ENCODE measurements at places on chromosomes 12 and 14. TPM values are rescaled to one million over a fixed set of nuclear protein-coding genes. Genes with fewer than 3 reads are reported as not detected.

DNA sequence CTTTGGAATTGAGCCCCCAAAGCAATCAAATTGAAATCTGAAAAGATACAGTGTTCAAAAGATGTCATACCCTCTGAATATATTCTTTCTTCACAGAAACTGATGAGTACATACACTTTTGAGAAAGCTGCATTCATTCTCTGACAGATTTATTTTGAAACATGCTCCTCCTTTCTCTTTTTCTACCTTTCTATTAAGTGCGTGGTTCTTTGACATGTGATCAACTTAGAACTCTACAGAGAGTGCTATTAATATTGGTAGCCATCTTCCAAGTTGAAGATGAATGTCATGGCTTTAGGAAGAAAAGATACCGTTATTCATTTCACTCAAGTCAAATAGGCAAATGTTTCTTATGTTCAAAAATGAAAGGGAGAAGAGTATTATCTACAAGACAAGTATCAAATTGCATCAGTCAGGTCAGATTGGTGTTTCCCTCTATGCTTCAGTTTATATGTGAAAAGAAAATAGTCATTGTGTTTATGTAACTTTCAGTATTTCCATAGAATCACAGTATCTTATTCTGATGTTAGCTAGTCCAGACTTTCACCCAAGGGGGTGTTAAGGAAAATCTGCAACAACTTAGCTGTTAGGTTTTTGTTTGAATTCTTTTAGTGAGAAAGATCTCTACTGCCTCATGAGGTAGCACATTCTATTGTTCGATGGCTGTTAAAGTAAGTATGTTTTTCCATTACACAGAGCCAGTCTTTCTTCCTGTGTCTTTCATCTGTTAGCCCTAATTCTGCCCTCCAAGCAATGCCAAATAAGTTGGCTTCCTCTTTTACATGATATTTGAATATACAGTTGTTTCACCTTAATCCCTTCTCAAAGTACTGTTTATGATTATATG lies 55.4 kb upstream of the GARIN2 start:
- no peak for DNase-seq

DNA sequence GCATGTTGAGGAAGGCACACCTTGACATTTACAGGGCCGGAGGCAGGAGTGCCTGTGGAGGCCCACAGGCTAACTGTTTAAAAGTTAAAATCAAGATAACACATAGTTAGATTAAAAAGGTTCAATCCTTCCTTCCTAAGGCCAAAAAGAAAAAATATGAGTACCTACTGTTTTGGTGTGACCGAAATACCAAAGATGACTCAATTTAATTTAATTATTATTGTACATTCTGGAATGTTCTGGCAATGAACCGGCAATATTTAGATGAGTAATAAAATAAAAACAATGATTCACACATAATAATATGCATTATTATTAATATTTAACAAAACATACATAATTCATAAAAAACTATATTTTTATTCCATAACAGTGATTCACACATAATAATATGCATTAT lies 136.8 kb upstream of the NTF3 start:
- DNase-seq, result no peak

GRCh38 chr14:50791201-50791600 lies 39.8 kb downstream of the NIN start:
- DNase-seq, result no peak

DNA sequence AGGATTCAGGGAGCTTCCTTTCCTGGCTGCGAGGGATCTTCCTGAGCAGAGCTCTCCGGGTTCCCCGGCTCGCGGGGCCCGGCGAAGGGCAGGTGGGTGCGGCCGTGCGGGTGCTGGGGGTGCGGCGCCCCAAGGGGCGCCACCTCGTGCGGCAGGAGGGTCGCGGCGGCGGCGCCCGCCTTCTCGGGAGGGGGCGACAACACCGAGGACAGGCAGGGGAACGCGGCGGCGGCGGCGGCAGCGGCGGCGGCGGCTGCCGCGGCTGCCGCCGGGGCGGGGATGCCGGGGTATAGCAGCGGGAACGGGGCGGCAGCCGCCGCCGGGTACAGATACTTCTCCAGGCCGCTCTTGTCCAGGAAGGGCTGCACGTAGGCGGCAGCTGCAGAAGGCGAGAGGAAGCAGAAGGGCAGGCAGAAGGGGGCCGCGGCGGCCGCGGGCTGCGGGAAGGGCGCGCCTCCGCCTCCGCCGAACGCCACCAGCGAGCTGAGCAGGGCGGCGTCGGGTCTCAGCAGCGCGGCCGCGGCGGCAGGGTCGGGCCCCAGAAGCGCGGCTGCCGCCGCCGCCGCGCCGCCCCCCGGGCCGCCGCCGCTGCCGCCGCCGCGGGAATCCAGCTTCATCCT lies 2.7 kb downstream of the BHLHE41 start:
- no peak for DNase-seq

The KRT82 gene
- total RNA-seq, result not detected

The IFNG-AS1 gene
- not detected for total RNA-seq

The NEUROD4 gene
- total RNA-seq, result not detected

The CCDC196 gene
- total RNA-seq, result not detected

- no peak for DNase-seq
These were observed 131.8 kb downstream of the PAWR start for GRCh38 chr12:79558924-79559469.

- DNase-seq, result no peak
These were observed at the start of gene PIP4K2C for GRCh38 chr12:57590864-57591781. Gene PIP4K2C, plus strand, starts transcription at chr12:57591192. Its CDS starts 98 bp downstream, at chr12:57591290.

- DNase-seq, result no peak
These were observed 95.4 kb downstream of the ITPR2 start for GRCh38 chr12:26737487-26738030.

DNA sequence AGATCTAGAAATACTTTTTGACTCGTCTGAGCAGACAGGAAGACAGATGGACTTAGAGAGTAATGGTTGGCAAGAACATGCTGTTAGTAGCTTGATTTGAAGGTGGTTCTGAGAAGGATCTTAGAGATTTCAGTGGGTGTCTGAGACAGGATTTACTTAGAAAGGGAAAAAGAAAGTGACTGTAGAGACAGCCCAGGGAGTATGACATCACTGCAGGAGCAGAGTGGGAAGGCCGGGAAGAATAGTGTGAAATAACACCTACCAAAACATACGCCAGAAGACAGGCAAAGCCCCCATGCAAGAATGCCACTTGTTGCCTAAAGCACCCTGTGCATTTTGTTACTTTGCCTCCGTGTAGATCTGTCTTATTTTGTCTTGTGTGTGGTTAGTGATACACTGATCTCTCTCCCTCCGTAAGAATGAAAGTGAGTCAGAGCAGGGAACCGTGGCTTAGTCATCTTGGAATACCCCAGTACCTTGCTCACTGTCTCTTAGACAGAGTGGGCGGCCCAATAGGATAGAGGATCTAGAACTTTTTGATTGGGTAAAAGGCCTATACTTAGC lies 161.3 kb upstream of the IFNG-AS1 start:
- DNase-seq, result no peak

- no peak for DNase-seq
These were observed 2.4 kb upstream of the CFAP54 start for GRCh38 chr12:96486751-96487613.
